ENCODE measurements at places on chromosomes 2 and 18. TPM values are rescaled to one million over a fixed set of nuclear protein-coding genes. Genes with fewer than 3 reads are reported as not detected.

DNA sequence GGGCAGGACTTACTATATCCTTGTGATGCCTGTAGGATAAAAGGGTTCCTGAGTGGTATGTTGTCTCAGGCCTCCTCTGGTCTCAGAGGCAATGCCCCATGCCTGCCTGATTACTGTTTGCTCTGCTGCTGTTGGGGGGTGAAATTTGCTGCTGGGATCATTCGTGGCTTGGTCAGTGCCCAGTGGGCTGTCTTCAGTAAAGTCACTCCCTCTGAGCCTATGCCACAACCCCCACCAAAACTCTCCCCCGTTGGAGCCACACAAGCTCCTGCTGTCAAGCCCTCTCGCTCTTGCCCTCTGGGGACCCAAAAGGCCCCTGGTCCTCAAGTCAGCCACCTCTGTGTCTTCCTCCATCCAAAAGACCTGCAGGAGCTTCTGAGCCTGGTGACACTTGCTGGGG lies 38.6 kb upstream of the TGIF1 start:
- H3K27ac ChIP-seq = no peak overlapping the region
- no peaks in the 10 kb centered on the region for H3K27me3 ChIP-seq
- no peaks in the 10 kb centered on the region for H3K36me3 ChIP-seq
- no peak overlapping the region for H3K4me3 ChIP-seq
- DNase-seq = no peak
- H3K4me1 ChIP-seq = no peaks in the 10 kb centered on the region

DNA sequence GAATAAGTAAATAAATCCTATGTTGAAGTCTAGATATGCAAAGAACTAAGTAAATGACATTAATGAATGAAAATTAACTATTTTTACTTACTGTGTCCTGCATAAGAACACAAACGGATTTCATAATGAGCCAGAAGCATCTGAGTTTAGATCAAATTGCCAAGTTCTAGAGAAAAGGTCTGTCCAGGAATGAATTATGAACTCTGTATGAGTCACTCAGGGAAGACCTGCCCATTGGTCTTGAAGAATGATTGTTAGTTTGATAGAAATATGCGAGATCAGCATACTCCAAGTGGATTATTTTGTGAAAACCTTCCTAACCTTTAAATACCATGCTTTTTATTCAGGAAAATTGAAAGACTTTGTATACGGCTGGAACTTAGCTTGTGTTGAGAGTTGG lies 189.5 kb downstream of the DOK6 start:
- no peak overlapping the region for H3K27ac ChIP-seq
- no peak overlapping the region for H3K4me3 ChIP-seq
- H3K27me3 ChIP-seq = no peaks in the 10 kb centered on the region
- no peaks in the 10 kb centered on the region for H3K4me1 ChIP-seq

- H3K27ac ChIP-seq = no peak overlapping the region
- no peaks in the 10 kb centered on the region for H3K27me3 ChIP-seq
- no peaks in the 10 kb centered on the region for H3K4me1 ChIP-seq
These were observed 799.4 kb downstream of the CNTNAP5 start for GRCh38 chr2:124824441-124824840.

GRCh38 chr2:72973566-72974435 lies 56.5 kb downstream of the EMX1 start:
- H3K4me3 ChIP-seq = no peak overlapping the region
- DNase-seq = peak; percentile 34
- H3K36me3 ChIP-seq = no peaks in the 10 kb centered on the region
- H3K4me1 ChIP-seq = no peaks in the 10 kb centered on the region
- no peaks in the 10 kb centered on the region for H3K27me3 ChIP-seq
- H3K27ac ChIP-seq = no peak overlapping the region

- DNase-seq = no peak
- H3K36me3 ChIP-seq = no peaks in the 10 kb centered on the region
These were observed 36.6 kb downstream of the LYPD6B start for GRCh38 chr2:149075105-149075504.

The ERICH2 gene
- not detected for total RNA-seq

DNA sequence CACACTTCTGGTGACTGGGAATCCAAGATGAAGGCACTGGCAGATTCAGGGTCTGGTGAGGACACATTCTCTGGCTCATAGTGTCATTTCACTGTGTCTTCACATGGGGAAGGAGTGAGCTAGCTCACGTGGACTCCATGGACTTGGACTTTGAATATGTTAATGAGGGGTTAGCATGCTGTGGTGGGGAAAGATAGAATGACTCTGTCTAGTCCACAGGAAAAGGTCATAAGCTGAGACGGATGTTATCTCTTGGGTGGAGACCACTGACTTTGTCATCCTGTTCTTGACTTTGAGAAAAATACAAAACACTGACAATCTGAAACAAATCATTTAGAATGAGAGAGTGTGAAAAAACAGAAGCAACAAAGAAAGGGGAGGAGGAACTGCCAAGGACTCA lies 145.9 kb downstream of the PIK3C3 start:
- no peaks in the 10 kb centered on the region for H3K36me3 ChIP-seq
- no peak for DNase-seq
- no peaks in the 10 kb centered on the region for H3K27me3 ChIP-seq
- H3K4me3 ChIP-seq = no peak overlapping the region
- H3K27ac ChIP-seq = no peak overlapping the region
- no peaks in the 10 kb centered on the region for H3K4me1 ChIP-seq
